ENCODE measurements at places on chromosomes 16 and 17.

GRCh38 chr16:23188911-23189310, 6.4 kb downstream of the SCNN1G start:
- no peak for DNase-seq

DNA sequence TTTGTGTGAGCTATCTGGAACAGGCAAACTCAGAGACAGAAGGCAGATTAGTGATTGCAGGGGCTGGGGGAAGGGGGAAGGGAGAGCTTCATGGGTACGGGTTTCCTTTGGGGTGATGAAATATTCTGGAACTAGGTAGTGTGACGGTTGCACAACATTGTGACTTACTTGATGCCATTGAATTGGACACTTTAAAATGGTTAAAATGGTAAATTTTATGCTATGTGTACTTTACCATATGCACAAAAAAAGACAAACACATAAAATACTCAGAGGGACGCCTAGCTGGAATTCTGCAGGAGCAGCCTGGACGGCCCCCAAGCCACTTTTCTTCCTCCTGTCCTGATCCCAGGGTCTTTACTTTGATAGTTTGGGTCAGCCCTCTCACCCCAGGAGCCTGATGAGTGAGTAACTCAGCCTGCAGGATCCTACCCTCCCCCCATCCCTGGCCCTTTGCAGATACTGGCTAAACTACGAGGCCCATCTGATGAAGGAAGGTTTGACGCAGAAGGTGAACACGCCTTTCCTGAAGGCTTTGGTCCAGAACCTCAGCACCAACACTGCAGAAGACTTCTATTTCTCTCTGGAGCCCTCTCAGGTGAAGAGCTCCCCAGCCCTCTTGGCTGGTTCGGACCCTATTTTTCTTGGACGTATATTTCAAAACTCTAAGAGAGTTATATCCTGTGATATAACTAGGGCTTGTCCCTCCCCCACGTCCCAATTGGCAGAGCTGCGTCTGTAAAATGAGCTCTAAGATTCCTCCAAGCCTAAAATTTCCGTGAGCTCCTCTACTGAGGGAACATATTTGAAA, 7.8 kb downstream of the ADGRG3 start:
- no peak for DNase-seq

DNA sequence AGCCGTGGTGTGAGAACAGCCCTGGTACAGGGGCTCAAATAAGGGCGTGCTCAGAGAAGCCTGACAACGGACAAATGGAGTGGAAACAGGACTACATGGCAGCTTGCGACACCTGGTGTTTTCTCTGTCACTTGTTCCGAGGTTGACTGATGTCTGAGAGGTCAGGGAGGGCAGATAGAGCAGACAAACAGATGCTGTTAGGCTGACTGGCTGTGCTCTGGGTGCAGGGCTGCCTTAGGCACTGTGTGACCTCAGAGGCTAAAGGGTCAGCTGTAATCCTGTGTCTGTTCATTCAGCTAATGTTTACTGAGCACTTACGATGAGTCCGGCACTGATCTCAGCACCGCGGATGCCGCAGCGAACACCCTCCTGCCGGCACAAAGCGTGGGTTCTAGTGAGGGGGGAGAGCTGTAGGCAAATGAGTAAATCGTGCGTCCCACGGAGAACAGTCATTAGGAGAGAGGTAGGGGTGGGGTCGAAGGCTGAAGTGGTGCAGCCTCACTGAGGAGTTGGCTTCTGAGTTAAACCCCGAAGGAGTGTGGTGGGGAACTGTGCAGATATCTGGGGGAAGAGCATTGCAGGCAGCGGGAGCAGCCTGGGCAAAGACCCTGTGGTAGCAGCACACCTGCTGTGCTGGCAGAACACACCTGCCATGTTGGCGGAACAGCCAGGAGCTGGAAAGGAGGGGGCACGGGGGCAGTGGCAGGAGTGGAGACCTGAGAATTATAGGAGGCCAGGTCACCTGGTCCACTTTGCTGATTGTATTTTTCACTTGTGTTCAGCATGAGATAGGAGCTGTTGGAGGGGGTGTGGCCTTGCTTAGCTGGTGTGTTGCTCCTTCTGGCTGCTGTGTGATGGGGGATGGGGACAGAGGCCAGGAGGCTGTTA, 35.0 kb downstream of the GPT2 start:
- no peak for DNase-seq

DNA sequence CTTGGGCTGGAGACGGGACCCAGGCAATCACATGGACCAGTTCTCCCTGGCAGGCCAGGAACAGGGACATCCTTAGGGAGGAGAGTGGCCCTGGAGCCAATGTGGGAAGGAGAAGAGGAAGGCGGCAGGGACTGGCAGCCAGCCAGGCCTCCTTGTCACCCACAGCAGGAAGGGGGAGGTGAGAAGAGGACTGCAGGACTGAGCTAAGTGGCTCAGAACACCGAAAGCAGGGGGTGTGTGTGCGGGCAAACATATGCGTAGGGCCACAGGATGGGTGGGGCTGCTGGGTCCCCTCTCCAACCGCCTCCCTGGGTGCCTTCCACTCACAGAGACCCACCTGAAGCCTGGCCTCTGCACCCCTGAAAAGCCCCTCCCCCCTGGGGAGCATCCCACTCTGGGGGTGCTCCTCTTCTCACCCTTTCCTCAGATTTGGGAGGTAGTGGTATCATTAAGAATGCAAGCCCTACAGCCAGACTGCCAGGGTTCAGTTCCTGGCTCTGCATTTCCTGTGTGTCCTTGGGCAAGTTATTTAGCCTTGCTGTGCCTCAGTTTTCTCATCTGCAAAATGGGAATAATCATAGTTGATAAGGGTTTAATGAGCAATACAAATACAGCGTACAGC, 8.1 kb downstream of the PNMT start:
- peak; percentile 74 for DNase-seq

- no peak for DNase-seq
Measured at GRCh38 chr17:3995067-3995466, 30.8 kb upstream of the ATP2A3 start.

- DNase-seq, result no peak
Measured at GRCh38 chr17:55444471-55445441, 23.1 kb upstream of the MMD start.

DNA sequence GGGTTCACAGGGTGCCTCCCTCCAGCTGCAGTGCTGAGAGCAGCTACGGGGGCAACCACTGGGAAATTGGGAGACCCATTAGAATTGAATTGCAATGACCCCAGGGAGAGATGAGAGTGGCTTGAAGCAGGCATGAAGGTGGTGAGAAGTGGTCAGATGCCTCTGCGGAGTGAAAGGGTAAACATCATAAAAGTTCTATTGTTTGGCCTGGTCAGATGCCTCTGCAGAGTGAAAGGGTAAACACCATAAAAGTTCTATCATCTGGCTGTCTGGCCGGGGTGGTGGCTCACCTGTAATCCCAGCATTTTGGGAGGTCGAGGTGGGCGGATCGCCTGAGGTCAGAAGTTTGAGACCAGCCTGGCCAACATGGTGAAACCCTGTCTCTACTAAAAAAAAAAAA, 53.5 kb downstream of the TNFRSF13B start:
- no peak for DNase-seq

GRCh38 chr17:47829870-47830269, 1.5 kb downstream of the MRPL10 start:
- DNase-seq, result peak; percentile 82

- no peak for DNase-seq
Measured at GRCh38 chr17:77566566-77567138, 391.9 kb upstream of the TNRC6C start.

DNA sequence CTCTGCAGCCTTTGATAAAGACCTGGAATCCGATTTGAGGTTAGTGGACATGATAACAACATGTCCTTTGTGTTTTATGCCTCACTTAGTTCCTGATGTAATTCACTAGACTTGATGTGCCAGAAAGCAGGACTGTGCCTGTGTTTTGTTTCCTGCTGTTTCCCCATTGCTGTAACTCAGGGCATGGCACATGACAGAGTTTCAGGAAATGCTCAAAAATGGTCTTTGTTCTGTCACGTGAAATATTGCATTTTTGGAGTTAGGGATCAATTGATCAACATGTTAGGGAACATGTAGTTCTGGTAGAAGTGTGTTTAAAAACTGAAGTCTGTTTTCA, 32.8 kb downstream of the DHX38 start:
- DNase-seq, result no peak

GRCh38 chr17:78873519-78874340, 29.3 kb downstream of the CEP295NL start:
- no peak for DNase-seq

GRCh38 chr17:35947156-35947585, 3.7 kb upstream of the LYZL6 start:
- peak; percentile 62 for DNase-seq

DNA sequence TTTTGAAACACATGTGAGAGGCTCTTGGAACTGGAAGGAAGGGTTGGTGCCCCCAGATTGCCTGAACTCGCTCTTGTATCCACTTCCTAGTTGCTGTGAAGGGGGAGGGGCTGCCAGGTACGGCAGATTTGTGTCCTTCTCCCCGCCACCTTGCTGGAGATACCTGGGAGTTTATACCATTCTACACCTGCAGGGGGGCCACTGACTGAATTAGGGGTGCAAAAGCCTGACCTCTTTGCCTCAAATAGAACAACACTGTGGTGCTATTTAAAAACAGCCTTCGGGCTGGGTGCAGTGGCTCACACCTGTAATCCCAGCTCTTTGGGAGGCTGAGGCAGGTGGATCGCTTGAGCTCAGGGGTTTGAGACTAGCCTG, 35.1 kb upstream of the IL34 start:
- DNase-seq, result no peak

- DNase-seq, result no peak
Measured at GRCh38 chr17:13797863-13798262, 196.1 kb upstream of the HS3ST3A1 start.

- DNase-seq, result no peak
Measured at GRCh38 chr17:8728971-8729370, 15.7 kb downstream of the CCDC42 start.

DNA sequence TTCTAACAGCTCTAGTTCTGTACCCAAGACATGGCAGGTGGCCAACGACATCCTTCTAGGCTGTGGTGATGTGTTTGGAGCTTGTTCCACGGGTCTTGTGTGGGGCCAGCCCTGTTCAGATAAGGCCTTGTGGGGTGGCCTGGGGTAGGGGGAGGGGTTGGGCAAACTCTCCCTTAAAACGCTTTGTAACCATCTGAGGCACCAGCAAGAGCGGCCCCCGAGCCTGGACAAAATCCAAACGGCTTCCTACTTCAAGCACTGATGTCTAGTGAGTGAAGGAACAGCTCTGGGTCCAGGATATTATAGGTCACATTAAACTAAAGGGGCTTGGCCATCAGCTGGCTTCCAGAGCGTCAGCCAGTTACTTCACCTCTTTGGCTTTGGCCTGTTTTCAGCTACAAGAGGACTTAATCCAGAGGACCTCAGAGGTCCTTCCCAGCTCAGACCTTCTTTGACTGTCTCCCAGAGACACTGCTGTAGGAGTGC, 11.9 kb downstream of the SERPINF1 start:
- no peak for DNase-seq

- DNase-seq, result no peak
Measured at GRCh38 chr17:77423589-77424451, 283.1 kb downstream of the SEC14L1 start.

DNA sequence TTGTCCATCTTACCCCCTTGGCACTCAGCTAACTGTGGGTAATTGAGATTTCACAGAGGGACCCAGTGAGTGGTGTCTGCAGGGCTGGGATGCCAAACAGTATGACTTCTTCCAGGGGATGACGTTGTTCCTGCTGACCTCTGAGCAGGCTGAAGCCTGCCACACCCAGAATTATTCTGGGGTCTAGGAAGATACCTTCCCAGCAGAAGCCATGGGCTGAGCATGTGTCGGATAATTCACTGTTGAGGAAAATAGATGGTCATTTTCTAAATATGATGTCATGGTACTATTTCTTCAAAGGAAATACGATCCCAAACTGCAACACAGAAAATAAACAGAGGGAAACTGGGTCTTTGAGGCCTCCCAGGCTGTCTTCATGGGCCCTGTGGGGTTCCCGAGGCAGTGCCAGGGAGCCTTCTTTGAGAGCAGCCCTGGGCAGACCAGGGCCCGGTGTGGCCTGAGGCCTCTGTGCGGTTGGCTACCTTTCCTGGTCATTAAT, 17.4 kb downstream of the WNT9B start:
- DNase-seq, result no peak

DNA sequence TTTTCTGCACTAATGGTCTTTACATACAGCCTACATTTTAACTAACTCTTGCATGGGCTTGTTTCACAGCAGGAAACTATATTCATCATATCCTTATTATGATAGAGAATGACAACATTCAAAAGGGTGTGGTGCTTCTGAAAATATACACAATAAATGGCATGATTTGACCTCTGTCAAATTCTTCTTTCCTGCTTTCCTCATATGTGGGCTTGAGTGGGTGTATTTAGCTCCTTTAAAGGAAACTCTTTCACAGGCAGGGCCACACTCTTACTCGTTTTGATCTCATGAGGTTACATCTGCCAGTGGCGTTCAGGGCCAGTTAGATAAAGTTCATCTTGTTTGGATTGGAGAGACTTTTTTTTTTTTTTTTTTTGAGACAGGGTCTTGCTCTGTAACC, 6.1 kb downstream of the SLC35G3 start:
- no peak for DNase-seq

DNA sequence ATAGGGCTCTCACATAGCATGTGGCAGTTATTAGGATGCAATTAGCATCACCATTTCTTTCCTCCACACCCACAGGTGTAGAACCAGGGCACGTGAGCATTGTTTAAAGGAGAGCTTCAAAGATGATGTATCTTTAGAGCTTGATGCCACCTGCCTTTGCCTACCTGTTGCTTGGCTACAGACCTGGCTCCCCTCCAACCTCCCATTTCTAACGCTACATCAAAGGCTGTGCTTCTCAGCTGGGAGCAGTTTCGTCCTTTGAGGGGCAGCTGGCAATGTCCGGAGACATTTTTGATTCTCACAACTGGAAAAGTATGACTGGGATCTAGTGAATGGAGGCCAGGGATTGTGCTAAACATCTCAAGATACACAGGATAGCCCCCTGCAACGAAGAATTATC, 78.5 kb upstream of the CLEC3A start:
- DNase-seq, result no peak

- DNase-seq, result no peak
Measured at GRCh38 chr16:54284319-54284930, 2.2 kb downstream of the IRX3 start.

- no peak for DNase-seq
Measured at GRCh38 chr16:67928147-67928546, 3.5 kb downstream of the CTRL start.

GRCh38 chr17:76530095-76530723, 7.3 kb downstream of the CYGB start:
- no peak for DNase-seq

DNA sequence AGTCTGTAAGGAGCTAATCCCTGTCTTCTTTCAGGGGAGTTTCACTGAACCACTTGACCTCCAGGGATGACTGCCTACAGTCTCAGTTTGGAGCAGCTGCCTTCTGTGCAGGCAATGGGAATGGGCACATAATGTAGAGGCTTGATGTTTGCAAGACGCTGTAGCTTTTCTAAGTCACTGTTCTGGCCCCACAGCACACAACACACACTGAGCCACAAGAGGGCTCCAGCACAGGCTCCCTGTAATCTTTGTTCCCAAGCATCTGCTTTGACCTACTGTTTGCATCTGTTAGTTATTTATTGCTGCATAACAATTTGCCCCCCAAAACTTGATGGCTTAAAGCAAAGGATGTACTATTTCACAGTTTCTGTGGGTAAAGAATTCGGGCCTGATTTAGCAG, 419.0 kb upstream of the ASIC2 start:
- DNase-seq, result no peak

Data from activated CD4-positive, alpha-beta memory T cell treated with anti-CD3 and anti-CD28 coated beads, Interleukin-2, amount 10 ng/mL, durations not matched to agents 7 days and 5 days (primary cell).